Right hindlimb (tissue), 1 donor: ENCODE measurements at places on chromosomes 5 and 9.

GRCh38 chr5:107512029-107512428 lies 158.7 kb downstream of the EFNA5 start:
- no peak for DNase-seq

DNA sequence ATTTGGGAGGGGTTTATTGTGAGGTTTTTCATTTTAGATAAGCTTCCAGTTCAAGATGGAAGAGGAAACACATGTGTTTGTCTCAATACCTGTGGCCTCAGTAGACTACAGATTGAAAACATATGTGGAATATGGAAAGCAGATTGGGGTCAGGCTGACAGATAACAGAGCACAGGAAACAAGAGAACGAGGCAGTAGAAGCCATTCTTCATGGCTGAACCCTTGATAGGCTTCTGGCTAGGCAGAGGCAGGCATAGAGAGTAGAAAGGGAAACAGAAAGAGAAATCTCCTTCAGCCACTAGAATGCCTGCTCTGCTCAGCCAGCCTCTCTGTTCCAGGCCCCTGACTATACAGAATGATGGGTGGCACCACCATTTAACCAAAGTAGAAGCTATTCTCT lies 152.5 kb downstream of the MUSK start:
- DNase-seq: no peak

DNA sequence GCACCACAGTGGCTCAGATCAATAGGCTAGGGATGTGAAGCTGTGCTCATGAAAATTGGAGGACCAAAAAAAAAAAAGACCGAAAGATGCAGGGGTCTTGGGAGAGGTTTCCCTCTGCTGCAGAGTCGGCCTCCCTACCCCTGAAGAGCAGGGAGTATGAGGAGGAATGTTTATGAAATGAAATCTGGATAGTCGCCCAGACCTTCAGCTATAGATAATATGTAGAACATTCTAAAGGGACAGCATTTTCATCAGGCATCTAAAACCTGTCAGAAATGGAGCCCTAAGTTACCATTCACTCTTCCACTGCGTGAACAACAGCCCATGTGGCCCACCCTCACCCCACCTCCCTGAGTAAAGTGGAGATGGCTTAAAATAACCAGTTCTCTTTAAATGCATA lies 122.9 kb downstream of the TMEM174 start:
- DNase-seq: no peak

DNA sequence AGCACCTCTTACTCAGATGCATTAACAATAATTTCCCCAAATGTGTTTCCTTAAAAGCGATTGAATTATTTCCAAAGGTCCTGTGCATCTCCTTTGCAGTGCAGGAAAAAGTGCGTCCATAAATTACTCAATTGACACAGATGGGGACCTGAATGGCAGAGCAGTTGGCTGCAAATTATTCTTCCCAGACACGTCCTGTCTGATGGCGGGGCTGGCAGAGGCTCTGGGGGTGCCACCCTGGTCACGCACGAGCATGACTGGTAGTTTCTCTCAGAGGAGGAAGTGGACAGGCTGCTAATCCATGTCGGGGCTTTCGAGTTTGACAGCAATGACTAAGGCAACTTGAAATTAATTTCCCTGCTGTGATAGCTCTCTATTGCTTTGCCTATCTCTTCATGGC lies 264.8 kb upstream of the BRINP1 start:
- no peak for DNase-seq

GRCh38 chr5:38885208-38885607 lies 39.4 kb downstream of the OSMR start:
- no peak for DNase-seq

- no peak for DNase-seq
Measured at GRCh38 chr9:136322756-136323330, 4.5 kb upstream of the GPSM1 start.

- no peak for DNase-seq
Measured at GRCh38 chr5:130052752-130053151, 148.5 kb downstream of the CHSY3 start.

DNA sequence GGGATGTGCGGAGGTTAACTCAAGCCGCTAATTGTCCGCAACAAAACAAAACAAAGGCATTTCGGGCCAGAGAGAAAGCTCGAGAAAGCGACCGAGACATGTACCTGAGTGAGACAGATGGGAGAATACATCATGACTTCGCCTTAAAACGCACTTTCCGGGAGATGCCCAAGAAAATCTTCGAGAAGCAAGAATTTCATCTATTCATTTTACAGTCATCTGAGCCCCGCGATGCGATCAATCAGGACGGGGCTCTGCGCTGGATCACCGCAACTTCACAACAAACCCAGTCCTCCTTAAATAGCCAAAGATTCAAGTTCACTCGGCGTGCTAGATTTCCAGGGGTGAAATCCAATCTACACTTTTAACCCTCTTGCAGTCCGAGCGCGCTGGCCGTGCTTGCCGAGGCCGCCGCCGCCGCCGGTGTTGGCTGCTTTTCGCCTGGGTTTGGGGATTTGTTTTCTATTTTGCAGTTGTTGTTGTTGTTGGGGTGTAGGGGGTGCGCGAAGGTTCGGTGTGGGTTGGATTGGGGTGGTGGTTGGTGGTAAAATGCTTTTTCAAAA lies 482 bp downstream of the NFIB start:
- peak; percentile 61 for DNase-seq

DNA sequence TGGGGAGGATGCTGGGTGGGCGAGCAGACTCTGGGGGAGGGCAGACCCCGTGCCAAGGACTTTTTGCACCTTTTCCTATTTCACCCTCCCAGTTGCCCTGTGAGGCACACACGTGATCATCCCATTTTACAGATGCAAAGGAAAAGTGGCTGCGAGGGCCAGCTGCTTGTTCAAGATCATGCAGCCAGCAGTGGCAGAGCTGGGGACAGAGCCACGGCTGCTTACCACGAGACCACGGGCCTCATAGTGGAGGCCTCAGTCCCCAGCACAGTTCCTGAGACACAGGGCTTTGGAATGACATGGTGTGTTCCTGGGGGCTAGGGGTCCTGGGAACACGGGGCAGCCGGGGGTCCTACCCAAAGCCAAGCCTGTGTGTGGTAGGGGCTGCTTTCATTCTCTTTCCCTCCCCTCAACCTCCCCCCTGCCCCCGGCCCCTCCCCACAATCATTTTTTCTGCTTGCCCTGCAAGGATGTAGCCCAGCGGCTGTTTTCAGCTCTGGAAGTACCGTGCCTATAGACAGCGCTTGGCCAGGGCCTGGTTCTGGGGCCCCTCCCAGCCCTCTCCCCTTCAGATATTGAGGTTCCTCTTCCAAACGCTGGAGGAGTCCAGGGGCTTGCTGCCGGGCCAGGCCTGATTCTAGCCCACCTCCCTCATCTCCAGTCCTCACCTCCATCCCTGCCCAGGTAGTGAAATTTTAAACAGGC lies 58.5 kb upstream of the IER5L start:
- no peak for DNase-seq

DNA sequence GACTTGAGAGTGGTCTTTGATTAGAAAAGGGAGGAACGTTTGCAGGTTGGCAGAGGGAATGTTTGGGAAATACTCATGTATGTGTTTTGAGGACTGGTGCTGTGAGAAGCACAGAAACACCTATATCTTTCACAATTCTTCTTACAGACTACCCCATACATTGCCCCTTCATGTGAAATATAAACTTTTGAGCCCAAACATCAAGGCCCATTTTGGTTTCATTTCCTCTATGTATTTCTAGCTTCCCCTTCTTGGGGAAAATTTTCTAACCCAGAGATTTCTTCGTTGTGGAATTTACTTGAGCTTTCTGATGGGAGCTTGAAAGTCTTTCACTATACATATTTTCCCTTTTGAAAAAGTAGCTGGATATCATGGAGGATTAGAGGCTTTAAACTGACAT lies 67.6 kb downstream of the FYB1 start:
- no peak for DNase-seq

DNA sequence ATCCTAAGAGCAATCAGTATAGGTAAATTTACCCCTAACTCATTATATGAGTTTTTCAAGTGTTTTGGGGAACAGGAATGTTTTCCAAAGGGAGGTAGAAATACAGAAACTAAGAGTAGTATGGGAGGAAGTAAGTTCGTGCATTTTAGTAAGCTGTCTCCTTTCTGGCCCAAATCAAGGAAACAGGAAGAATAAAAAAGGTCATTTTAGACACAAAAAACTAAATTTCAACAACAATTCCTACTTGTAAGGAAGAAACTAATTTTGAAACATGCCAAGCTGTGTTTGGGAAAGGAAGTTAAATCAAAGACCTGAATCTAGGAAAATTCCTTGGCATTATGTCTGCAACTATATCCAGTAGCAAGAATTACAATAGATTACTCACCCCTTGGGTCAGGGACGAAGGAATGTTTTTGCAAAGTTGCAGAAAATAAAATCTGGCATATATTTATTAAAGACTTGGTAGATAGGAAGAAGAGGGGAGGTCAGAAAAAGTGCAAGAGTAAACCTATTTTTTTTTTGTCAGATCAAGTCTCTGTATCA lies 6.5 kb upstream of the RPS6 start:
- DNase-seq: no peak
